ENCODE measurements at places on chromosomes 5 and 9.

- H3K27me3 ChIP-seq = peaks cover 8% of the 10 kb centered on the region
- no peaks in the 10 kb centered on the region for H3K4me1 ChIP-seq
- no peak for DNase-seq
- H3K4me3 ChIP-seq = no peak overlapping the region
- no peaks in the 10 kb centered on the region for H3K36me3 ChIP-seq
These were observed 127.2 kb upstream of the SLC25A48 start for GRCh38 chr5:135707302-135707701.

- peaks cover 75% of the 10 kb centered on the region for H3K27me3 ChIP-seq
- H3K4me1 ChIP-seq = no peaks in the 10 kb centered on the region
- no peaks in the 10 kb centered on the region for H3K36me3 ChIP-seq
- no peak for DNase-seq
- H3K27ac ChIP-seq = no peak overlapping the region
These were observed 10.2 kb downstream of the SPRY4 start for GRCh38 chr5:142314606-142315005.

DNA sequence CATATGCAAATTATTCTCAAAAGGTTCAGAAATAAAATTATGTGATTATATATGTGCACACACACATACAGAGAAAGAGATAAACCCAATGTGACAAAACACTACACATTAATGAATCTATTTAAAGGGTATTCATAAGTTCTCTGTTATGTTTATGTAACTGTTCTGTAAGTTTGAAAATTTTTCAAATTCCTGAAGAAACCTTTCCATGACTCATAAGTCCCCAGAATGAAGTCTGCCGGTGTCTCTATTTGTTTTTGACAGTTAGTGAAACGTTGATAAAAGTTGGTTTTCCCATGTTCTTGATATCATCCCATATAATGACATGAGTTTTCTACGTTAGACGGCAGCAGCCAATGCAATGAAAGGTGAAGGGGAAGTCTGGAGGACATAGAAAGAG, 199.5 kb upstream of the PUM3 start:
- H3K27ac ChIP-seq = no peak overlapping the region
- no peak overlapping the region for H3K4me3 ChIP-seq
- H3K27me3 ChIP-seq = no peaks in the 10 kb centered on the region
- no peaks in the 10 kb centered on the region for H3K36me3 ChIP-seq
- no peak for DNase-seq

DNA sequence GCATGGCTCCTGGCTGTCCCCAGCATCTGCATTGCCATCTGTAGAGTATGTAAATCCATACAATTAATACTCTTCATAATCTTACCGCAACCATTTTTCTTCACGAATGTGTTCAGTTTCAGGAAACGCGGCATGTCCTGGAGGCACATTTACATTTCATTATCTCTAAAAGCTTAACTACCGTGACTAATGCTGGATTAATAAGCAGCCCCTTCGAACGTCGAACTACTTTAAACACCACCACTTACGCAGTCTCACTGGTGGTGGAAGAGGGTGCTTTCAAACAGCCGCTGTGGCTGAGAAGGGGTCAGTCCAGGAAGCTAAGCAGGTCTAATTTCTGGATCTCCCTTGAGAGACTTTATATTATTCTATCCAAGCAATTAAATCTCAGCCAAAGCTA, 85.6 kb downstream of the C5orf15 start:
- no peak for DNase-seq
- no peak overlapping the region for H3K27ac ChIP-seq
- H3K36me3 ChIP-seq = no peaks in the 10 kb centered on the region
- no peak overlapping the region for H3K4me3 ChIP-seq
- H3K27me3 ChIP-seq = peaks cover 32% of the 10 kb centered on the region

DNA sequence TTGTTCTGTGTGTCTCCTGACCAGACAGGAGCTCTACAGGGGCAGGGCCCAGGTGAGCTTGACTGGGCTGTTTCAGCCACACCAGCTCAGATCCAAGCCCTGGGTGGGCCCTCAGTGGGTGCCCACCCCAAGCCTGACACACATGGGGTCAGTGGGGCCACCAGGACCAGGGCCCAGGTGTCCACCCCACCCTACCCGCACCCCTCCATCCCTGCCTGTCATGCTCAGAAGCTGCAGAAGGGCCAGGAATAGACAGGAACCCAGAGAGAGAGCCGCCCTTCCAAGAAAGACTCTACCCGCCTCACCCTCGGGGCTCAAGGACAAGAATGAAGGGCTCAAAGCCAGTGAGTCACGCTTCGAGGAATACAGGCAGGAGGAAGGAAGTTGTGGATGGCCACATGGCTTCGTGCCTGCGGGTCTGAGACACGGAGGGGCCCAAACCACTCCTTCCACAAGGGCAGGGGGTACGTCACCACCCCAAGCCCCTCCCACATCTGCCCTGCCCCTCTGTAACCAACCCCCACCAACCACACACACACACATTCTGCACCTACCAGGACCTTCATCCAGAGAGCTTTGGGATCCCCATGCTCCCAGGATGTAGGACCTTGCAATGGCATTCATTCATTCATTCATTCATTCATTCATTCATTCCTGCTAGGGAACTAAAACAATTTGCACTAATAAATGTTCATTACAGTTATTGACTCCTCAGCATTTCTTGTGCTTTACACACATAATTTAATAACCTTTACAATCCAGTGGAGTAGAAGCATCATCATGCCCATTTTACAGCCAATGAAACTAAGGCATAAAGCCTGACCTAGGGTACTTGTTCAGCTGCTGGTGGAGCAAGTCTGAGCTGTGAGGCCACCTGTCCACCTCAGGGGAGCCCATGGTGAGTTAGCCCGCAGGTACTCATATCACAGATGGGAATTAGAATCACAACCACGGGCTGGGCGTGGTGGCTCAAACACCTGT, 55.9 kb upstream of the STXBP1 start:
- H3K27me3 ChIP-seq = no peaks in the 10 kb centered on the region
- no peaks in the 10 kb centered on the region for H3K36me3 ChIP-seq
- DNase-seq = no peak
- H3K27ac ChIP-seq = peak overlapping the region; percentile 79
- peaks cover 50% of the 10 kb centered on the region for H3K4me1 ChIP-seq

GRCh38 chr5:39164529-39165402, 54.6 kb downstream of the FYB1 start:
- DNase-seq = no peak
- peak overlapping the region; percentile 87 for H3K27ac ChIP-seq
- H3K4me1 ChIP-seq = peaks cover 85% of the 10 kb centered on the region
- H3K27me3 ChIP-seq = no peaks in the 10 kb centered on the region
- peaks cover 27% of the 10 kb centered on the region for H3K36me3 ChIP-seq

DNA sequence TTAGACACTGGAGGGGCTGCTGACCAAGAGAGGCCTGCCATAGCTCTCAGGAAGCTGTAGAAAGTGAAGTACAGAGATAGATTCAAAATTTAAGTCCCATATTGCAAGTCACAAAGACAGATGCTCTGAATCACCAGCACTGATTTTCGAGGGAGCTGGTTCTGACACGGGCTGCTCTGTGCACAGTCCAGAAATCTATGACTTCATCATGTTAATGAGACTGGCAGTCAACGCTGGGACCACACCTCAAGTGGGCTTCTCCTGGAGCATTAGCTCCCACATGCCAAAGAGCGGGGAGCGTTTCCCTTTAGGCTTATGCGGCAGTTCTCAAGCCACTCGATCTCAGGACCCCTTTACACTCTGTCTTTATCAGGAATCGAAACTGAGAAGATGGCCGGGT, 34.2 kb upstream of the FAT2 start:
- DNase-seq = no peak
- H3K4me3 ChIP-seq = no peak overlapping the region
- peaks cover 49% of the 10 kb centered on the region for H3K27me3 ChIP-seq
- no peaks in the 10 kb centered on the region for H3K4me1 ChIP-seq
